PC-9 (cell line): ENCODE measurements at places on chromosomes 13 and 19. TPM values are rescaled to one million over a fixed set of nuclear protein-coding genes. Genes with fewer than 3 reads are reported as not detected.

SAMD1 gene
- 50.3 and 54.7 TPM in 2 replicates for total RNA-seq

FXYD7 gene
- not detected in 2 replicates for total RNA-seq

ZNF420 gene
- 4.7 and 8.7 TPM in 2 replicates for total RNA-seq

DNA sequence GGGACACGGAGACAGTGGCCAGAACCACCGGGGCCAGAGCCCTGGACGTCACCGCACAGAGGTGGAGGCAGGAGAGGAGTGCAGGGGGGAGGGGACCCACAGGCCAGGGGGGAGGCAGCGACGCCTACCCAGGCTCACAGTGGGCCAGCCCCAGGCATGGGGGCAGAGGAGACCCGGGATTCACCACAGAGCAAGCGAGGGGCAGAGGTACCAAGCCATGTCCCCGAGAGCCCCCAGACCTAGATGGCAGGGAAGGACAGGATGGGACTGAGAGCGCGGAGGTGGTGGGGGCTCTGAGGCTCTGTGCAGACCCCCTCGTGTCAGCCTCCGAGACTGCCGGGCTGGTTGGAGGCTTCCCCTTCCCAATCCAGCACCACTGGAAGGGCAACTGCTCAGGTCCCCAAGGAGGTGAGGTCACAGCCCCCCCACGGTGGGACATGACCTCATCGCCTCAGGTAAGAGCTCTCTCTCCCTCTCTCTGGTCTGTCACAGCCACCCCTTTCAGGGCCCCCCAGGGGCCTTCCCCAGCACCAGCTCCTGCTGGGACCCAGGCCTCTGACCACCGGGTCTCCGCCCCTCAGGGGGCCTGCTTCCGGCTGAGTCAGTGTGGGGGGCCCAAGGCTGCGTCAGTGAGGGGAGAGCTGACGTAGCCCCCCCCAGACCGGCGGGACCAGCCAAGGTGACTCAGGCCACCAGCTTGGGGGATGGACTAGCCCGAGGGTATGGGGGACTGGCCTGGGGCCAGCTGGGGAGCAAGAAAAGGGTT, 2.2 kb upstream of the IL11 start:
- H3K4me3 ChIP-seq, result peak overlapping the region; percentile 24; the same call in 1 of the 2 replicates
- H3K27me3 ChIP-seq, result peaks cover 5% of the 10 kb centered on the region; the same call in 1 of the 2 replicates
- peaks cover 50% of the 10 kb centered on the region for H3K4me1 ChIP-seq
- no peaks in the 10 kb centered on the region for H3K36me3 ChIP-seq
- no peak overlapping the region for H3K27ac ChIP-seq

CERS4 gene
- total RNA-seq, result 7.2 and 8.4 TPM in 2 replicates

GRCh38 chr13:42777467-42777866, 3.9 kb upstream of the FAM216B start:
- H3K27ac ChIP-seq, result no peak overlapping the region
- H3K4me1 ChIP-seq, result no peaks in the 10 kb centered on the region
- no peak overlapping the region for H3K4me3 ChIP-seq
- H3K27me3 ChIP-seq, result no peaks in the 10 kb centered on the region

RGL3 gene
- total RNA-seq, result 100 and 125 TPM in 2 replicates

IRF3 gene
- total RNA-seq, result 181 and 220 TPM in 2 replicates

DNA sequence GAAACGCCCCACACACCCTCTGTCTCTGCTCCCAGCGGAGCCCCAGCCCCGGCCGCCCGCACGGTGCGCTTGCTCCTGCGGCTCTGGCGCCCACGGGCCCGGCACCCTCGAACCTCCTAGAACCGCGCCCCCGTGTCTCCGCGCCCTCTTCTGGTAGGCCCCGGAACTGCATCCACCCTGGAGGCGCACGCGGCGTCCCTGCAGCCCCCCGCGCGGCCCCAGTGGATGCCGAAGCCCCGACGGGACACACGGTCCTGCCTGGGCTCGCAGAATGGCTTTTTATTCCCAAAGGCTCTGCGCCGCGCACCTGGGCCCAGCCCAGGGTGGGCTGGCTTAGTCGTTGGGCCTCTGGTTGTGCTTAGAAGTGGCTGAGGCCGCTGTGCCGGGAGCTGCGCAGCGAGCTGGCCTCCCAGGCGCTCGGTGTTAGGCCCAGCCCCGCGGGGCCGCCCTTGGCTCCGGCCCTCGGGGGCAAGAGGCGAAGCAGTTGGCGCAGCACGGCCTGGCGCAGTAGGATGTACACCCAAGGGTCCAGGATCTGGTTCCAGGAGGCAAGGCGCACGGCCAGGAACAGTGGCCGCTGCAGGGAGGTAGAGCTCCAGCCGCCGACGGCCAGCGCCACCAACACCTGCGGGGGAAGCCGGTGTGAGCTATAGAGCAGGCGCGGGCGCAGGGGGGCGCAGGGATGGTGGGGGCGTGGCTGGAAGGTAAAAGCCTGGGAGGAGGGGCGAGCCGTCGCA, 2.8 kb downstream of the PTGER1 start:
- H3K36me3 ChIP-seq, result peaks cover 18% of the 10 kb centered on the region
- no peak overlapping the region for H3K4me3 ChIP-seq
- no peaks in the 10 kb centered on the region for H3K27me3 ChIP-seq
- H3K4me1 ChIP-seq, result peaks cover 21% of the 10 kb centered on the region
- H3K27ac ChIP-seq, result no peak overlapping the region

- H3K27ac ChIP-seq, result no peak overlapping the region
- no peak for DNase-seq
- H3K36me3 ChIP-seq, result no peaks in the 10 kb centered on the region
- H3K4me1 ChIP-seq, result no peaks in the 10 kb centered on the region
- no peak overlapping the region for H3K4me3 ChIP-seq
Observed at GRCh38 chr19:55902080-55902751, 29.9 kb downstream of the NLRP13 start.

- no peak overlapping the region for H3K4me3 ChIP-seq
- DNase-seq, result no peak
- no peak overlapping the region for H3K27ac ChIP-seq
- no peaks in the 10 kb centered on the region for H3K4me1 ChIP-seq
Observed at GRCh38 chr13:80116107-80116506, 224.8 kb downstream of the SPRY2 start.

FGF22 gene
- total RNA-seq, result 0.35 TPM in 1 of 2 replicates, not detected in the other

GRCh38 chr19:49371184-49371583, 7.5 kb downstream of the DKKL1 start:
- no peaks in the 10 kb centered on the region for H3K36me3 ChIP-seq
- peaks cover 45% of the 10 kb centered on the region; the same call in 1 of the 2 replicates for H3K27me3 ChIP-seq
- no peak overlapping the region for H3K4me3 ChIP-seq

GRCh38 chr19:5850743-5851293, 431 bp downstream of the FUT3 start:
- H3K27ac ChIP-seq, result peak overlapping the region; percentile 98
- DNase-seq, result peak; percentile 66
- H3K4me3 ChIP-seq, result peak overlapping the region; percentile 73
- H3K4me1 ChIP-seq, result peaks cover 29% of the 10 kb centered on the region
- no peaks in the 10 kb centered on the region for H3K36me3 ChIP-seq

ZIK1 gene
- total RNA-seq, result 2.2 TPM in 2 replicates

GRCh38 chr13:83879431-83880171, 2.7 kb downstream of the SLITRK1 start:
- H3K36me3 ChIP-seq, result no peaks in the 10 kb centered on the region
- H3K4me1 ChIP-seq, result no peaks in the 10 kb centered on the region
- DNase-seq, result no peak

FREM2 gene
- total RNA-seq, result 0.53 and 0.65 TPM in 2 replicates
